EL (cell line): ENCODE measurements at places on chromosomes 7 and 10.

GRCh38 chr7:54465095-54465494 lies 77.1 kb upstream of the VSTM2A start:
- no peak for DNase-seq

- DNase-seq, result no peak
Measured at GRCh38 chr10:1126461-1126860, 70.3 kb downstream of the WDR37 start.

DNA sequence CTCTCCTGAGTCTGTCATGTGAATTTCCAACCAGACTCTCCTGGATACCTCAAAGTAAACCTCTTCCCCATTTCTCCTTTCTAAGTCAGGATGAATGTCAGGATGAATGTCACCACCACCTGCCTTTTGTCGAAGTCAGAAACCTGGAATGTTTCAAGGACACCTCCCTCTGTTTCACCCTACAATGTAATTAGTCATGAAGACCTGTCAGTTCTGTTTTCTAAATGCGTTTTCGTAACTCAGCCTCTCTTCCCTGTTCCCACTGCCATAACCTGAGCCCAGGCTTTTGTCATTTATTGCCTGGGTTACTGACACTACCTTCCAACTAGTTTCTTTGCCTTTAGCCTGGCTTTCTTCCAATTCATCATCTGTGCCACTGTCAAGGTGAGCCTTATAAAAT lies 5.5 kb upstream of the STN1 start:
- DNase-seq, result no peak

- DNase-seq, result no peak
Measured at GRCh38 chr7:115066634-115067033, 144.7 kb downstream of the MDFIC start.

- DNase-seq, result no peak
Measured at GRCh38 chr10:124245191-124245590, 151.8 kb upstream of the CHST15 start.

DNA sequence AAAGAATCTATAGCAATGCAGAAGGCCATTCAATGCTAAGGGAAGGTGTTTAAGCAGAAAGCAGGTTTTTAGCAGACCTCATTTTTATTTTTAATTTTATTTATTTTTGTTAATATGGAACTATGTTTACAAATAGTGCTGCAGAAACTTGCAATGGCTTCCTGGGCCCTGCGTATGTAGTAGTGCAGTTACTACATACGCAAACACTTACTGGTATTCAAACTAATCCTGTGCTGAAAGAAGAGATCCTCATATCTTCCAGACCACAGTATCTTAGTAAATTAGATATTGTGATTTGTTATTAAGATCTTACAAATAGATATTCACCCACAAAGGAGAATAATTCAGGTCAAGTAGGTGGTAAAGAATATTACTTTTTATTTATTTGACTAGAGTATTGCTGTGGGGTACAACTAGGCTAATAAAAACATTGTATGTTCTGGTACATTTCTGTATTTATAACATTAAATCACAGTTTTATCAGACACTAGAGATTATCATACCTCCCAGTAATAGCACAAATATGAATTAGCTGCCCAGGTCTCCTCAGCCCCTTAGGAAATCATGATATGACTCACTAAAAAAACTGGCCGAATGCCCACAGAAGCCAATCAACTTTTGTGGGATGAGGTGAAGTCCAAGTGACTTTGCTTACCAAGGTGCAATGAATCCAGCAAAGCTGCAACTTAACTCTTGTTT lies 57.6 kb downstream of the RNLS start:
- DNase-seq, result peak; percentile 73

DNA sequence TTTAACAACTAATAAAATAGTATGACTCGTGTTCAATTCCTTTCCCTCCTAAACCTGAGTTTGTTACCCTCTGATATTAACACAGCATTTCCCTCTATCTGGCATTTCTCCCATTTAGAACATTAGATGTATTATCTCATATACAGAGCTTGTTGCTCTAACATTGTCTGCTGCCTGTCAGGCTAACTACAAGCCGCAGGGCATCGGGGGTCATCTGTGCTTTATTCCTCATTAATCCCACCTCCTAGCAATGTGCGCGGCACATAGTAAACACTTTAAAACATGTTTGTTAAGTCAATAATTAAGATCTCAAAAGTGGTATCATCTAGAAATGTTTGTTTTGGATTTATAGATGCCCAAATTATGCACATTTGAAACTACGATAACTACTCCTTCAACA lies 52.9 kb upstream of the NEBL start:
- DNase-seq, result no peak
